ENCODE measurements at places on chromosomes 16 and 17.

- DNase-seq = no peak
Measured at GRCh38 chr16:59210955-59211541, 476.9 kb upstream of the GOT2 start.

DNA sequence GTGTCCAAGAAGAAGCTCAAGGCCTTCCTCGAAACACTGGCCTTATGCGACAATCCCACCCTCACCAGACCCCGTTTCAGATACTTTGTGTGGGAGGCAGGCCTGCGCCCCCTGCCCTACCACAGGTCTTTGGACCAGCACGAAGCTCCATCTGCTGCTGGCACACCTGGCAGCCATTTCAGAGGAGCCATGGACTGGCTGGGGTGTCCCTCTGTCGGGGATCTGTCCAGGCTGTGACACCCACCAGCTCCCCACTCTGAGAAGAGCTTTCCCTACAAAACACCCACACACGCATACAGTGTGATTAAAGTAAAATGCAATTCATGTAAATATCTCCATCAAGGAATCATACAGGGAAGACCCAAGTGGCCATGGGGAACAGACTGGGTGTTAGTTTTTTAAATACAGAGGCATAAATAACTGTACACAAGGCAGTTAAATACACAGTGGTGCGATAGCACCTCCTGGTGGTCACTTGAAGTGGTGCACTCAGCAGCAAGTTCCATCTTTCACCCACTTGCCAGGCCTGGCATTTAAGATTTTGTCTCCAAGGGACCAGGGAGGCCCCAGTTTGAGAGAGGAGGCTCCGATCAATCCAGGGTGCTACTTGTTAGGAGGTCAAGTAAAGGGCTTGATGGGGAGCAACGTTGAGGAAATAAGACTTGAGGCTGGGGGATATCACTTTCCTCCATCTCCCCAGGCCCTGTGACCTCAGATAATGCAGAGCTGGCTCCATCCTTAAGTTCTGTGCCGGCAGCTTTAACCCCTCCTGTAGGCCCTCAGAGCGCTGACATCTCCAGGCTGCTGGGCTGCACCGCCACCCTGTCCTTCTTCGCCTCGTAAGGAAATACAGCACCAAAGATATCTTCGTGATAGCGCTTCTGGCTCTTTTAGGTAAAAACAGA is 43.6 kb downstream of the NOS2 start:
- DNase-seq = no peak

DNA sequence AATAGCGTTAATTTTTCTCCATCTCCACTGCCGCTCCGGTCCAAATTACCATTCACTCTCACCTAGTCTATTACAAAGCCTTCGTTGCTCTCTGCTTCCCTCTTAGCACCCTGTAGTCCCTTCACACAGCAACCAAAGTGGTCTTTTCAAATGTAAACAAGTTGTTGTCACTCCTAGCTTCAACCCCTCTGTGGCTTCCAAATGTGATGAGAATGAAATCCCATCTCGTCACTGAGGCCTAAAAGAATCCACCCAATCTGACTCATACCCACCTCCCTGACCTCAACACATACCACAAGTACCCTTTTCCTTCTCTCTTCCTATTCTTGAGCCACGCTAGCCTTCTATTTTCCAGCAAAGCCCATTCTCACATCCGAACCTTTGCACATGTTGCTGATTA is 2.2 kb upstream of the PELP1 start:
- DNase-seq = no peak

GRCh38 chr17:70539132-70539924 is 370.0 kb downstream of the KCNJ2 start:
- no peak for DNase-seq

GRCh38 chr16:59878479-59878878 is 1144.4 kb upstream of the GOT2 start:
- no peak for DNase-seq

DNA sequence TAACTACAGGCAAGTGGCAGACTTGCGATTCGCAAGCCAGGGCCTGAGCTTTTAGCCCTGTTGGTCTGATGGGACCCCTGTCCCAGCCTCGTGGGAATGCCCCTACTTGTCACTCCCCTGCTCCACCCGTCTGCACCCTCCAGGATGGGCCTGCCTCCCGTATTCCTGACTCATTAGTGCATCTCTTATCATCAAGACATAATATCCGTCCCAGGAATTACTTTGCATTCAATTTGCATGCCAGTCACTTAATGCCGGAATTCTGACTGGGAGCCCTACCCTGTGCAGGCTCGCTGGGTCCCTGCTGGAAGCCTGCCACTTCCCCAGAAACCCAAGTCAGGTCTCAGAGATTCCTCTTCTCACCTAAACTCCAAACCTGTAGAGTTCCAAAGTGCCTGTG is 3.3 kb downstream of the PRSS53 start:
- DNase-seq = no peak

- DNase-seq = no peak
Measured at GRCh38 chr17:50952013-50952412, 85.9 kb upstream of the TOB1 start.

- no peak for DNase-seq
Measured at GRCh38 chr17:60599220-60599619, 773 bp upstream of the PPM1D start.

GRCh38 chr17:41067281-41067680 is 1.6 kb upstream of the KRTAP2-4 start:
- DNase-seq = no peak

GRCh38 chr16:71387045-71387871 is 28.7 kb downstream of the CALB2 start:
- no peak for DNase-seq

DNA sequence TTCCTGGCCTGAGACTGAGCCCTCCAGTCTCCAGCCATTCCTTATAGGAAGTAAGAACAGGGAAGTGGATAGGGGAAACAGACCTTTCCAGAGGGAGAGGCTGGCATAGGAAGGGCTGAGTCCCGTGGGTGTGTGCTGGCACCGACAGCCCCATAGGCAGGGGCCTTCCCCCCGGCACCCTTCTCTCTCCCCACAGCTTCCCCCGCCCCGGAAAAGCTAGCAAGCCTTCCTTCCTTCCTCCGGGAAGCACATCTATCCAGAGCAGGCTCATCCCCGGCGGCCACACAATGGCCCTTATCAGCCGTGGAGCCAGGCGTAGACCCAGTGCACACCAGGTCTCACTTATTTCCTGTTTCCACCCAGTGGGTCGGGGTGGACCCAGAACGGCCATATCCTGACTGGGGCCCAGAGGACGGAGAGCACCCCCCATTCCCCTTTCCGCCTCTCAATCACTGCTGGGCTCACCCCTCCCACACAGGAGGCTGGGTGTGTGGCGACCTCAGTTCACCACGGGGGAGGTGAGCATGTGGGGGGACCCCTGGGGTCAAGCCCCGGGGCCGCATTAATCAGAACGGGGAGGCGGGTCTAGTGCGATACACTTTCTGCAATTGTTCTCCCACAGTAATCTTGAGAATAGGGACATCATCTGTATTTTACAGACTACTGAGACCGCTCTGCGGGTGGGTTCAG is 950 bp upstream of the MYO1C start:
- DNase-seq = no peak

GRCh38 chr17:77497578-77497934 is 356.8 kb downstream of the SEC14L1 start:
- DNase-seq = no peak

GRCh38 chr17:45287526-45288500 is 25.9 kb upstream of the SPATA32 start:
- no peak for DNase-seq

DNA sequence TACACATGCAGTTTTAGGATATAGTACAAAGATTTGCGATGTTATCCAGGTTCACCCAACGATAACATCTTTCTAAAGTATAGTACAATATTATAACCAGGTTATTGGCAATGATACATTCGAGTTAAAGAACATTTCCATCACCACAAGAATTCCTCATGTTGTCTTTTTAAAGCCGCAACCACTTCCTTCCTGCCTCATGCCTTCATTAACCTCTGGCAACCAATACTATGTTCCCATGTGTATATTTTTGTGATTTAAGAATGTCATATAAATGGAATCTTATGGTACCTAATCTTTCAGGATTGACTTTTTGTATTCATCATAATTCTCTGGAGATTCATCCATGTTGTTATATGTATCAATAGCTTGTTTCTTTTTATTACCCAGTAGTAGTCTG is 1183.2 kb downstream of the CDH11 start:
- DNase-seq = no peak

- no peak for DNase-seq
Measured at GRCh38 chr17:44350733-44351226, 5.7 kb downstream of the GRN start.

GRCh38 chr16:46688101-46688653 is 801 bp downstream of the VPS35 start:
- DNase-seq = no peak

DNA sequence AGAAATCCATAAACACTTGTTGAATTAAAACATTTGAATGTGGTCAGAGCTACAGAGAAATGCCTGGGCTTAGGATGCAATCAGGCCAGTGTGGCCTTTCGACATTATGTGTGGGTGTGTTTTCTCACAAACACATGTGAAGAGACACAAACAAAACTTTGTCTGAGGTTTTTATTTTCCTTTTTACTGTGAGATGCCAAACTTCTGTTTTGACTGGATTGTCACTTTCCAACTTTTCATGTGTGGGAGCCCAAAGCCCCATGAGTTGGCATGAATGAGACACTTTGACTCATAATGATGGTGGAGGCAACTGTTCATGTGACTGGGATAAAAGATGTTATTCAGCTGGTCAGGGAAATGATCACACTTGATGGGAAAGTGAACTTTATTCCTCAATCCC is 71.9 kb upstream of the GAS7 start:
- no peak for DNase-seq

DNA sequence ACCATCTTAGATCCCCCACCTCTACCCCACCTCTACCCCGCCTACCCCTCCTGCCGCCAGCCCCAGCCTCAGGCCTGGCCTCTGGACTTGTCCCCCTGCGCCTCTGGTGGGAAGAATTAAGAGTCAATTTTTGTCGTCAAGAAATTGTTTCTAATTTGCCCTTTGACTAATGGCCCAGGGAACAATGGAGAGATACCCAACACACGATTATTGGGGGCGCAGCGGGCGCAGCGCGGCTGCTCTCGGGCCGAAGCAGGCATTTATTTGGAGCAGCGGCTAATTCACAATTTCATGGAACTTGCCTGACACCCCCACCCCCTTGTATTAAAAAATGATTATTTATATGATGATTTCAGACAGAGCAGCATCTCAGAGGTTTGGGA is 4.4 kb upstream of the BAHCC1 start:
- DNase-seq = no peak

- no peak for DNase-seq
Measured at GRCh38 chr17:63931981-63932561, at the start of gene CD79B. Gene CD79B, minus strand, starts transcription at chr17:63932331. Its CDS starts 70 bp downstream, at chr17:63932261.

DNA sequence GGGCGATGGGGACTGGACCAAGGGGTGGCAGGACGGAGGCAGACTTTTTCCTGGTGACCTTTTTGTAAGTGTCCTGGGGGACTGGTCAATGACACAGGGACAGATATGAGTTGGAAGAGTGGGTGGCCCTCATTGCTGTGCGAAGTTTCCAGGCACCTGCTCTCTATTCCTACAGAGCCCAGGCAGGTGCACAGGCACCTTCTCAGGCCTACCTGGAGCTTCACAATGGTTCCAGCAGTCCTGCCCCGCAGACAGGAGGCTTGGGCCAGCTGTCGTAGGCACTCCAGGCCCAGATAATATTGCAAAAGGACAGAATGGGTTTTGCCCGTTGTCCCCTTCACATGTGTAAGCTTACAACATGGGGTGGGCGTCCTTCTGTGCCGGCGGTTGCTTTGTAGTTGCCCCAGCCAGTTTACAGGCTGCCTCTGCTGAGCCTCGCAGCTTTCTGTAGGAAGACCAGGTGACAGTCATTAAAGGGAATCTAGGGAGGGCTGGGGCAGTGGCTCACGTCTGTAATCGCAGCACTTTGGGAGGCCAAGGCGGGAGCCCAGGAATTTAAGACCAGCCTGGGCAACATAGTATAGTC is 84.3 kb downstream of the ARHGAP23 start:
- no peak for DNase-seq

- DNase-seq = no peak
Measured at GRCh38 chr17:54269881-54270280, 447.2 kb downstream of the KIF2B start.

DNA sequence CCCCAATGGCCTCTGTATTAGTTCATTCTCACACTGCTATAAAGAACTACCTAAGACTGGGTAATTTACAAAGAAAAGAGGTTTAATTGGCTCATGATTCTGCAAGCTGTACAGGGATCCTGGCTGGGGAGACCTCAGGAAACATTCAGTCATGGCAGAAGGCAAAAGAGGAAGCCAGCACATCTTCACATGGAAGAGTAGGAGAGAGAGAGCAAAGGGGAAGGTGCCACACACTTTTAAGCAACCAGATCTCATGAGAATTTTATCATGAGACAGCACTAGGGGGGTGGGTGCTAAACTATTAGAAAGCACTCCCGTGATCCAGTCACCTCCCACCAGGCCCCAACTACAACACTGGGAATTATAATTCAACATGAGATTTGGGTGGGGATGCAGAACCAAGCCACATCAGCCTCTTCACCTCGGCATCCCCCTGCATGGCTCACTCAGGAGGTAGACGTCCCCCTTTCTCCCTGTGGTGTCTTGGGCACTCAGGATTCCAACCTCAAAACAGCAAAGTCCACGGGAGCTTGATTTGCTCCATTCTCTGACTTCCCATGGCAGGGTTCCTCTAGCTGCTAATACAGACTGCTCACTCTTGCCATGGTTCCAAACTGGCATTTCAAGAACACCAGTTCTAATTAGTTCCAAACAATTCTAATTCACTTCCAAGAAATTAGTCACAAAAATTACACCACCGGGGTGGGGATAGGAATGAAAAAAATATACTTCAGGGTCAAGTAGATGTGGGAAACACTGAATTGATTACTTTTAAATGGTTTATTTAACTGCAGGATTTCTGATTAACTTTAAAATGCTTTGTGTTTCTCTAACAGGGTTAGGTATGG is 203.8 kb upstream of the HSBP1 start:
- DNase-seq = no peak

DNA sequence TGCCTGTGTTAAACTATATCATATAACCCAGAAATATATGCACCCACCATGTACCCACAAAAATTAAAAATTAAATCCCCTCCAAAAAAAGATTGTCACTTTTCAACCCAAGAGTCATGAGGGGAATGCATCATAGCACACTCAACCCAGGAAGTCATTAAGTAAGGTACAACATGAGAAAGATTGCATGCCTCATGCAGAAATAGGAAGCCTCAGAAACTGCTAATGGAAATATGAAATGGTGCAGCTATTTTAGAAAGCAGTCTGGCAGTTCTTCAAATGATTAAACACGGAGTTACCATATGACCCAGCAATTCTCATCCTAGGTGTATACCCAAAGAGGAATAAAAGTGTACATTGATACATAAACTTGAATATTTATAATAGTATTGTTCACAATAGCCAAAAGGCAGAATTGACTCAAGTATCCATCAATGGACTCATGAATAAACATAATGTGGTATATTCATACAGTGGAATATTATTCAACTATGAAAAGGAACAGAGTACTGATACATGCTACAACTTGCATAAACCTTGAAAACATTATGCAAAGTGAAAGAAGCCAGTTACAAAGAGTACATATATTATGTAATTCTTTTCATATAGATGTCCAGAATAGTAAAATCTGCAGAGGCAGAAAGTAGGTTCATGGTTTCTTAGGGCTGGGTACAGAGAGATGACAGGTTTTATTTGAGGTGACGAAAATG is 70.4 kb downstream of the TMEM100 start:
- DNase-seq = no peak

Measured in amniotic stem cell (primary cell).